ENCODE measurements at places on chromosomes 7 and 10. TPM values are rescaled to one million over a fixed set of nuclear protein-coding genes. Genes with fewer than 3 reads are reported as not detected.

FRMPD2 gene
- total RNA-seq: 0.41 TPM

DNAJC12 gene
- 3.0 TPM for total RNA-seq

HKDC1 gene
- total RNA-seq: 126 TPM

TMEM236 gene
- 0.14 TPM for total RNA-seq

GUSB gene
- total RNA-seq: 18.8 TPM

CUZD1 gene
- total RNA-seq: 1.4 TPM

APBB1IP gene
- 0.07 TPM for total RNA-seq

NXPH1 gene
- not detected for total RNA-seq

SORCS1 gene
- 2.1 TPM for total RNA-seq

KIN gene
- total RNA-seq: 15.3 TPM

C10orf105 gene
- not detected for total RNA-seq

IFIT2 gene
- 9.4 TPM for total RNA-seq

UPK3B gene
- total RNA-seq: not detected

METTL2B gene
- total RNA-seq: 47.5 TPM

UPK3BL2 gene
- total RNA-seq: 2.1 TPM

EVX1 gene
- total RNA-seq: not detected

Data from kidney epithelial cell (primary cell).